ENCODE measurements at places on chromosomes 2 and 18.

GRCh38 chr2:200351815-200352214 is 45.3 kb downstream of the SPATS2L start:
- DNase-seq = no peak

DNA sequence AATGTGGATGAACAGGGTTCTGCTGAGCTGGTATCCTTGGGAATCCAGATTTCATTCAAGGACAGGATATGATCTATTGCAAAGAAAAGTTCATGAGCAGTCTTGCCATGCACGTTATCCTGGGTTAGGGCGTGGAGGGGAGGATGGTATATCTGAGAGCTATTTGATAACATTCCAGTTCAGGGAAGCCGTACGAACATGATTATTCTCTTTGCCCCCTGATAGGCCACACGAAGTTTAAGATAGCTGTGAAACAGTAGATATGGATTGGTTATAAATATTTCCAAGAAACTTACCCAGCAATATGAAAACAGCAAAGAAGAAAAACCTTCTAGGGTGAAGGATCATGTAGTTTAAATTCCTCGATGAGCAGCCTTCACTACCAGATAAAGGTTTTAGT is 171.9 kb downstream of the LTBP1 start:
- DNase-seq = no peak

DNA sequence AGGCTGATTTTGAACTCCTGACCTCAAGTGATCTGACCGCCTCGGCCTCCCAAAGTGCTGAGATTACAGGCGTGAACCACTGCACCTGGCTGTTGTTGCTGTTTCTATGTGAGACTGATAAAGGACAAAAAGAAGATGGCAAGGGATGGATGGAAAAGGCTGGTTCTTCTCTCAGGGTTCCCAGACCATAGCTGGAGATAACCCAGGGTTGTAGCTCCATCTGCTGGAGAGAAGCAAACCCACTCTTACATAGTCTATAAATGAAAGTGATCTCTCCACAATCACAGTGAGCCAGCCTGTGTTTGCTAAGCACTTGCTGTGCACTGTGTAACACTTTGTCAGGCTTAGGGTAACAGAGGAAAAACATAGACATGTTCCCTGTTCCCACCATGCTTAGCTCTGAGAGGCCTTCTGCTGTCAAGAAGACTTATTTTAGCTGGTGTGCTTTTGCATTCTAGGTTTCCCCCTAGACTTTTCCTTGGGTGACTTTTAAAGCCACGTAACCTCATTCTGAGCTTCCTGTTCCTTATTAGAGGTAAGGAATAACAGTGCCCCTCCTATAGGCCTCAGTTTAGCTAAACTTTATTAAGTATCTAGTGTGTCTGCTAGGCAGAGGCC is 49.7 kb downstream of the LIMS1 start:
- peak; percentile 20 for DNase-seq

GRCh38 chr2:239114616-239115265 is 266.9 kb downstream of the TWIST2 start:
- DNase-seq = no peak

DNA sequence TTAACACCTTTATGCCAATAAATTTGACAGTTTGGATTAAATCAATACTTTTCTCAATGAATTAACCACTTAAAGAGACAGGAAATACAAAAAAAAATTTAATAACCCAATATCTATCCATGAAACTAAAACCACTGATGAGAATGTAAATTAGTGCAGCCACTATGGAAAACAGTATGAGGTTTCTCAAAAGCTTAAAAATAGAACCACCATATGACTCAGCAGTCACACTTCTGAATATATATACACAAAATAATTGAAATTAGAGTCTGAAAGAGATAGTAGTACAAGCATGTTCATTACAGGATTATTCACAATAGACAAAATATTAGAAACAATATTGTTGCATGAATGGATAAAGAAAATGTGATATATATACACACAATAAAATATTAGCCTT is 382.1 kb upstream of the SETBP1 start:
- no peak for DNase-seq

DNA sequence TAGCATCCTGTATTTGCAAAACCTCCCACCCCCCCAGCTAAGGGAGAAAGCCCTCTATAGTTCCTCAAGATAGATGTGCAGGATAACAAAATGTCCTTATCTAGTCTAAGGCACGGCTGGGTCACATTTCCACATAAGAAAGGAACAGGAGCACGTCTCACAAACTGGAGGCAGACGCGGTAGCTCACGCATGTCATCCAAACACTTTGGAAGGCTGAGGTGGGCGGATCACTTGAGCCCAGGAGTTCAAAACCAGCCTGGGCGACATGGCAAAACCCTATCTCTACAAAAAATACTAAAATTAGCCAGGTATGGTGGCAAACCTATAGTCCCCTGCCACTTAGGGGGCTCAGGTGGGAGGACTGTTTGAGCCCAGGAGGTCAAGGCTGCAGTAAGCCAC is 9.3 kb downstream of the SF3B1 start:
- DNase-seq = no peak

- no peak for DNase-seq
These were observed 336.7 kb upstream of the KCNH7 start for GRCh38 chr2:163175294-163175693.

DNA sequence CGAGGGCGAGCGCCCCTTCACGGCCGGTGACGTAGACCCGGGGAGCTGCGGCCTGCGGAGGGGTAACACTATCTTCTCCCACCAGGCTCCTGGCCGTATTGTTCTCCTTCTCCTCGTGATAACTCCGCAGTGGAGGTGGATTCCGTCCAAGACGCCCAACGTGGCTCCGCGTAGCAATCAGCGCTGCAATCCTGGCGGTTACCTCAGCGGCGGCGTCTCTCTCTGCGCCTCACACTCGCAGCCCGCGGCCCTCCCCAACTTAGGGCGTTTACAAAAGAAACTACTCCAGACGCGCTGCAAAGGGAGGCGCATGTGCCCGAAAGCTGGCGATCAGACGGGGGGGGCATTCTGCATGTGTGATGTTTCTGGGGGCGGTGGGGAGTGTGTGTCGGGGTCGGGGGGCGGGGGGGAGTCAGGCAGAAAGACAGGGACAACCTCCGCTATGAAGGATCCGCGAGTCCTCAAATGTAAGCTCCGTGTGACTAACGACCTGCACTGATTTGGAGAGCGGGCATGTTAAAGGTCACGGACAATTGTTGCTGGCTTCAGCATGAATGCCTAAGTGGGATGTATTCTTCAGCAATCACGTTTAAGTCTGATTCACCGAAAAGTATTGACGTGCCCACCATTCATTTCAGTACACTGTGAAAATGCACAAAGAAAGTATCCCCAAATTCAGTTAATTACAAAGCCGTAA is 1.3 kb upstream of the ZNF516 start:
- DNase-seq = no peak

GRCh38 chr18:42137693-42138375 is 182.8 kb downstream of the PIK3C3 start:
- no peak for DNase-seq

- DNase-seq = no peak
These were observed 713 bp downstream of the WBP1 start for GRCh38 chr2:74458938-74459363.

DNA sequence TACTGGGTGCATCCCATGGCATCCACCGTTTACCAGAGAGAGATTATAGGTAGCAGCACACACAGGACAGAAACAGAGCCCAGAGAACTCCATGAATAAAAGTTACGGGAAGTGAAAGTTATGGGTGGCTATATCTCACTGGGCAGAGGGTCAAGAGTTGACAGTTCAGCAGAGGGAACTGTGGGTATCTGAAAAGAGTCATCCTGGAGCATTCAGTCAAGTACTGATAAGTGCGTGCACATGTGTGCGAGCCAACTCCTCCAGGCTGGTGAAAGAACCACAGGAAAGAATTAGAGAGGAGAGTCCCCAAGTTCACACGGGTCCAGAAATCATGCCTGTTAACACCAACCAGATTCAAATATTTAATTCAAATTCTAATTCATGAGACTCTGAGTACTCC is 1588.2 kb downstream of the LRP1B start:
- DNase-seq = no peak

DNA sequence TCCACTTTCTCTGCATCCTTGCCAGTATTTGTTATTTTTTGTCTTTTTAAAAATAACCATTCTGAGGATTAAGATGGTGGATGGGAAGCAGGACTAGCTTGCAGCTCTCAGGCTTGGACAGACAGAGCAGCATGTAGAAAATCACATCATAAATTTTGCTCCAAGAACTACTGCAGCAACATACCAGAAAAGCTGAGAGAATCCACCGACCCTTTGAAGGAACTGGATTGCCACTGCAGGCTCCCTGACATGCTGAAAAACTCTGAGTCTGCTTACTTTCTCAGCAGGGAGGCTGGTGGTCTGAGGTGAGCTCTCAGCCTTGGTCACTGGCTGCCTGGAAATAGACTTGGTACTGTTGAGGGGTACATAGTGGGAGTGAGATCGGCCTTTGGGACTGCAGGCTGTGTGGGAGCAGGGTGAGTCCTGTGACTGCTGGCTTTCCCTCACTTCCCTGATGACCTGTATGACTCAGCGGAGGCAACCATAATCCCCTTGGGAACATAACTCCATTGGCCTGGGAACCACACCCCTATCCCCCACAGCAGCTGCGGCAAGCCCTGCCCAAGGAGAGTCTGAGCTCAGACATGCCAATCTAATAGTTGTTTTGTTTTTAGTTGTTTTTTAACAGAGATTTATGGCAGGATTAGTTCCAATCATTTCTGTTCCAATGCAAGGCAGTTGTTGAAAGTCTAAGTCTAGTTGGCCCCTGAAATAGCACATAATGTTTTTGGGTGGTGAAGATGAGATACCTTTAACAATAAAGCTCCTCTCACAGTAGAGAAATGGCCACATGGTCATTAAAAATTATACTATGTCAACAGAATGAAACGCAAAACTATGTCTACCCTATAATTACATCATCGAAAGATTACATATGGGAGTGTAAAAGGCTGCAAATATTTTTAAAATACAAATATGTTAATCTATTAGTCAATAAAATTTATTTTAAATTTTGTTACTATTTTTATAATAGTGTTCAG is 414.2 kb upstream of the CHAC2 start:
- DNase-seq = no peak

Measured in SW 1271 (cell line).